ENCODE measurements at places on chromosomes 2 and 18. TPM values are rescaled to one million over a fixed set of nuclear protein-coding genes. Genes with fewer than 3 reads are reported as not detected.

The PRKAG3 gene
- not detected for total RNA-seq

The INHBB gene
- total RNA-seq = 269 TPM

The ATP6V1B1 gene
- not detected for total RNA-seq

The MAP2 gene
- 2.1 TPM for total RNA-seq

The CDH19 gene
- 0.11 TPM for total RNA-seq

The SCN9A gene
- 7.0 TPM for total RNA-seq

The VSNL1 gene
- total RNA-seq = not detected

The FIGLA gene
- total RNA-seq = not detected

GRCh38 chr2:162282765-162283425 is 35.6 kb downstream of the IFIH1 start:
- H3K4me3 ChIP-seq = no peak overlapping the region
- DNase-seq = no peak
- H3K36me3 ChIP-seq = no peaks in the 10 kb centered on the region
- no peaks in the 10 kb centered on the region for H3K27me3 ChIP-seq
- H3K27ac ChIP-seq = no peak overlapping the region

GRCh38 chr2:183207110-183207509 is 82.9 kb downstream of the NUP35 start:
- H3K36me3 ChIP-seq = no peaks in the 10 kb centered on the region
- H3K27ac ChIP-seq = no peak overlapping the region
- no peaks in the 10 kb centered on the region for H3K4me1 ChIP-seq
- DNase-seq = no peak

DNA sequence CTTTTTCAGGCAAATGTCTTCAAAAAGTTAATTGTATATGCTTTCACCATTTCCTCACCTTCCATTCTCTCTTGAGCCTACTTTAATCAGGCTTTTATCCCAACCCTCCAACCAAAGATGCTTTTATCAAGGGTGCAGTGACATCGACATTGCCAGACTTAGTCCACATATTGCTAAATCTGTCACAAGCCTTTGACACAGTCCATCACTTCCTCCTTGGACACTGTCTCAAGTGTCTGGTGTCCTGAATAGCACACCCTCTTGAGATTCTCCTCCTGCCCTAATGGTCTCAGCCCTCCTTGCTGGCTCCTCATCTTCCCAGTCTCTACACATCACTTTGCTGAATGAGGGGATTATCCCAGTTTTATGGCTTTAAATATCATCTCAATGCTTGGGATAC is 147.5 kb upstream of the SLC39A10 start:
- H3K4me3 ChIP-seq = no peak overlapping the region
- H3K27ac ChIP-seq = no peak overlapping the region
- H3K4me1 ChIP-seq = no peaks in the 10 kb centered on the region
- DNase-seq = no peak

- no peak overlapping the region for H3K27ac ChIP-seq
- DNase-seq = no peak
- H3K27me3 ChIP-seq = no peaks in the 10 kb centered on the region
- H3K36me3 ChIP-seq = peaks cover 6% of the 10 kb centered on the region
- no peaks in the 10 kb centered on the region for H3K4me1 ChIP-seq
Observed at GRCh38 chr2:240467659-240468302, 32.3 kb downstream of the GPC1 start.

GRCh38 chr2:141820893-141821292 is 309.9 kb downstream of the LRP1B start:
- no peaks in the 10 kb centered on the region for H3K27me3 ChIP-seq
- H3K27ac ChIP-seq = no peak overlapping the region
- no peaks in the 10 kb centered on the region for H3K4me1 ChIP-seq
- H3K4me3 ChIP-seq = no peak overlapping the region
- DNase-seq = no peak
- no peaks in the 10 kb centered on the region for H3K36me3 ChIP-seq

GRCh38 chr2:153558247-153558646 is 79.7 kb upstream of the RPRM start:
- no peak overlapping the region for H3K27ac ChIP-seq
- H3K36me3 ChIP-seq = no peaks in the 10 kb centered on the region
- H3K4me1 ChIP-seq = peaks cover 11% of the 10 kb centered on the region
- no peak overlapping the region for H3K4me3 ChIP-seq
- no peak for DNase-seq
- H3K27me3 ChIP-seq = no peaks in the 10 kb centered on the region

GRCh38 chr18:48010264-48010663 is 79.8 kb upstream of the SMAD2 start:
- H3K27ac ChIP-seq = no peak overlapping the region
- DNase-seq = no peak
- no peaks in the 10 kb centered on the region for H3K27me3 ChIP-seq
- H3K4me3 ChIP-seq = no peak overlapping the region
- H3K36me3 ChIP-seq = no peaks in the 10 kb centered on the region

GRCh38 chr2:121696410-121696930 is 40.2 kb downstream of the NIFK start:
- H3K27ac ChIP-seq = peak overlapping the region; percentile 63
- no peak overlapping the region for H3K4me3 ChIP-seq
- no peaks in the 10 kb centered on the region for H3K36me3 ChIP-seq
- peaks cover 54% of the 10 kb centered on the region for H3K4me1 ChIP-seq
- no peaks in the 10 kb centered on the region for H3K27me3 ChIP-seq

DNA sequence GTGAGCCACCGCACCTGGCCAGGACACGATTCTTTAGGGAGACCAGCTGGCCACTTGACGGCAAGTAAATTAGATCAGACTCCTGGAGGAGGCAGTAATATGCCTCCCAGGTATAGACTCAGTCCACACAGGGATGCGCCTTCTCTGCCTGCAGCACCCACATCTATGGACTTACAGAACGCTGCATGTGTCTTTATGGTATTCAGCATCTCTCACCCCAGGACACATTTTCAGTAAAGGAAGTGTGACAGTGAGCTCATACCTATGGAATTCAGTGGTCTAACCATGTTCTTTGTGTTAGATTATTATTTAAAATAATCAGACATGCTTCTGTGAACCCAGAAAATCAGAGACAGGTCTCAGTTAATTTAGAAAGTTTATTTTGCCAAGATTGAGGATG is 5.9 kb upstream of the NARS1 start:
- no peak overlapping the region for H3K27ac ChIP-seq
- peak; percentile 19 for DNase-seq
- no peaks in the 10 kb centered on the region for H3K36me3 ChIP-seq
- H3K27me3 ChIP-seq = no peaks in the 10 kb centered on the region
- H3K4me3 ChIP-seq = no peak overlapping the region

- DNase-seq = peak; percentile 90
- peak overlapping the region; percentile 19 for H3K4me3 ChIP-seq
- H3K27me3 ChIP-seq = no peaks in the 10 kb centered on the region
- H3K4me1 ChIP-seq = peaks cover 52% of the 10 kb centered on the region
- no peaks in the 10 kb centered on the region for H3K36me3 ChIP-seq
- peak overlapping the region; percentile 96 for H3K27ac ChIP-seq
Observed at GRCh38 chr2:150166313-150167051, 321.0 kb downstream of the RND3 start.

DNA sequence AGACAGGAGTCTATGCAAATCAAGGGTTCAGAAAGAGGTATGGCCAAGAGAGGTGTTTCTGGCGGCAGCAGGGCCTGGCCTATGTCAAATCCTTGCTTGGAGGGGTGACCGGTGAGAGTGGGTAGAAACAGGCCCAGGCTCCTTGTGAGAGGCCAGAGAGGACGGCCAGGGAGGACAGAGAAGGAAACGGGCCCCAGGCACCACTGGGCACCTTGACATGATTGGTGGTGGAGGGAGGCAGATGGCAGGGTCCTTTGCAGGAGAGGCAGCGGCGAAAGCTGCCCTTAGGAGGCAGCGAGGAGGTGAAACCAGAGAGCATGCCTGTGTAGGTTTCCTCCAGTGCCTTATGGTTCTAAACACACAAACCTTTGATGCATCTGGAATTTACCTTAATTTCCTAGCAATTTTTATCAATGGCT is 6.2 kb downstream of the RAMP1 start:
- H3K27me3 ChIP-seq = no peaks in the 10 kb centered on the region
- DNase-seq = no peak
- peak overlapping the region; percentile 41 for H3K4me3 ChIP-seq
- H3K36me3 ChIP-seq = no peaks in the 10 kb centered on the region
- peaks cover 70% of the 10 kb centered on the region for H3K4me1 ChIP-seq
- H3K27ac ChIP-seq = peak overlapping the region; percentile 88

DNA sequence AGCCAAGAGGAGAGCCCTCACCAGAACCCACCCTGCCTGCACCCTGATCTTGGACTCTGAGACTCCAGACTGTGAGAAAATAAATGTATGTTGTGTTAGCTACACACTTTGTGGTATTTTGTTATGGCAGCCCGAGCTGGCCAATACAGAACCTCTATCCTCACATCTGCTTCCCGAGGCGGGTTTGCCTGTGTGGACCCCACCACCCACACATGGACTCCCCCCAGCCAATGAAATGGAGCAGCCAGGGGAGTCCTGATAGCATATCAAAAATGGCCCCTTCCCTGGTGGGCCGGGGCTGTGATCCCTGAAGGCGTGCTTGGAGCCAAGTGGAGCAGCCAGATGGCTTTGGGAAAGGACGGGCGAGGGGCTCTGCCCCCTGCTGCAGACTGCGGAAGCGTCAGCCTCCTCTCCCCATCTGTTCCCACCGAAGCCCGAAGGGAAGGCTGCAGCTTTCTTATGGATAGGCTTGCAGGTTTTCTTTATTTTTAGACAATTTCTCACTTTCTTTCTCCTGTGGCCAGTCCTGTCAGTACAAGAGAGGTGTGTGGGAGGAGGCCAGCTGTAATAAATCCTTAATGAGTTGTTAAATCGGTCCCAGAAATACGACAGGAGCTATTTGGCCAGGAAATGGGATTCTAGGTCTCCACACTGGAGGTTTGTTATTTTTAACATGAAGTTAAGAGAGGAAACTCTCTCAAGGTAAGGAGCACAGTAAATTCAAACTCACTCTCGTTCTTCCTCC is 34.4 kb downstream of the TEX51 start:
- peaks cover 53% of the 10 kb centered on the region for H3K27me3 ChIP-seq
- no peaks in the 10 kb centered on the region for H3K36me3 ChIP-seq
- H3K4me1 ChIP-seq = no peaks in the 10 kb centered on the region

DNA sequence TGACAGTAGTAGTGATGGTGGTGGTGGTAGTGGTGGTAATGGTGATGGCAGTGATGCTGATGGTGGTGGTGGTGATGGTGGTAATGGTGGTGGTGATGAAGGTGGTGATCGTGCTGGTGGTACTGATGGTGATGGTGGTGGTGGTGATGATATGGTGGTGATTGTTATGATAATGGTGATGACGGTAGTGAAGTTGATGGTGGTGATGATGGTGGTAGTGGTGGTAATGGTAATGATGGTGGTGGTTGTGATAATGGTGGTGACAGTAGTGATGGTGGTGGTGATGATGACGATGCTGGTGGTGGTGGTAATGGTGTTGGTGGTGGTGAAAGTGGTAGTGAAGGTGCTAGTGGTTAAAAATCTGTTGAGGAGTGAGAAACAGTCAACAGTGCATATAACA is 125.6 kb downstream of the AFF3 start:
- H3K4me1 ChIP-seq = peaks cover 26% of the 10 kb centered on the region
- DNase-seq = no peak
- no peak overlapping the region for H3K27ac ChIP-seq
- H3K36me3 ChIP-seq = no peaks in the 10 kb centered on the region
- H3K27me3 ChIP-seq = no peaks in the 10 kb centered on the region

GRCh38 chr2:163133602-163134001 is 295.0 kb upstream of the KCNH7 start:
- no peaks in the 10 kb centered on the region for H3K4me1 ChIP-seq
- H3K27me3 ChIP-seq = peaks cover 6% of the 10 kb centered on the region
- DNase-seq = no peak
- no peak overlapping the region for H3K27ac ChIP-seq
- H3K4me3 ChIP-seq = no peak overlapping the region
- H3K36me3 ChIP-seq = no peaks in the 10 kb centered on the region

DNA sequence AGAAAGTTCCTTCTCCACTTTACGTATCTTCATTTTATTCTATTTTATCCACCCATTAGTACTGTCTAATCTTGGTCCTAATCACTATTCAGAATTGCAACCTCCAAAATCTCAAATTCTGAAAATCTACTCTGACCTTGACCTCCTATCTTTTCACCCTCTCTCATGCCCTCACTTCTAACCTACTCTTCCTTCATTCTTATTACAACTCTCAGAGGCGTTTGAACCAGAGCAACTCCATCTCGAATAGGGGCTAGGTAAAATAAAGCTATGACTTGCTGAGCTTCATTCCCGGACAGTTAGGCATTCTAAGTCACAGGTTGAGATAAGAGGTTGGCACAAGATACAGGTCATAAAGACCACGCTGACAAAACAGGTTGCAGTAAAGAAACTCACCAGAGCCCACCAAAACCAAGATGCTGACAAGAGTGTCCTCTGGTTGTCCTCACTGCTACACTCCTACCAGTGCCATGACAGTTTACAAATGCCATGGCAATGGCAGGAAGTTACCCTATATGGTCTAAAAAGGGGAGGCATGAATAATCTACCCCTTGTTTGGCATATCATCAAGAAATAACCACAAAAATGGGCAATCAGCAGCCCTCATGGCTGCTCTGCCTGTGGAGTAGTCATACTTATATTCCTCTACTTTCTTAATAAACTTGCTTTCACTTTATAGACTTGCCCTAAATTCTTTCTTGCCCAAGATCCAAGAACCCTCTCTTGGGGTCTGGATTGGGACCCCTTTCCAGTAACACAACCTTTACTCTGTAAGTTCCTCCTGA is 11.4 kb downstream of the CCDC88A start:
- DNase-seq = peak; percentile 46
- H3K36me3 ChIP-seq = no peaks in the 10 kb centered on the region
- no peak overlapping the region for H3K27ac ChIP-seq
- no peaks in the 10 kb centered on the region for H3K27me3 ChIP-seq

DNA sequence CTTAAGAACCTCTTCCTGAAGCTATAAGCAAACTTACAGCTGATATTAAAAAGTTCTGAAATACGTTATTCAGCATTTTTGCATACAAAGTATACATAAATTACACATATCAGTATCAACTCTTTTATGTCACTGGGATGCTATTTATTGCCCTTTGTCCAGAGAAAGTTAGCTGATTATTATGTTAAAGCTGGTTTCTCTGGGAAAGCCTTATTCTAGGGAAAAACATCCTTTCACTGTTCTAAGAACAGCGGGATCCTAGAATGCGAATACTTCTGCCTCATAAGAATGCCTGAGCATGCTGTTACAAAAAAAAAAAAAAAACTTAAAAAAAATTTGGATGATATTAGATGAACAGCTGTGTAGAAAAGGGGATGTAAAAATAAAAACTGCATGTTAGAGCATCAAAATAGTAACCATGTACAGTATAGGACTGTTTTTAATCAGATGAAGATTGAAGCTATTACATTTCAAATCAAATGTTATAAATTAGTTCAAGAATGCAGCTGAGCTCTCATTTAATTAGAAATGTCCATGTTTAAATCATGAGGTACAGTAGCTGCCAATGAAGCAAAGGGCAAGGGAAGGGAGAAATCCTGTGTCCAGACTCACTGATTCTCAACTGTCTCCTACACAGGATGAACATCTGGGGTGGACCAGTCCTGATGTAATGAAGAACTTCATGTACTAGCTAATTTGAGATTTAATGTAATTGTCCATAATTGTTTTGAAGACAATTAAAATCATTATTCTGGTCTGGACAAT is 8.2 kb downstream of the FTCDNL1 start:
- H3K27me3 ChIP-seq = peaks cover 45% of the 10 kb centered on the region
- H3K4me3 ChIP-seq = no peak overlapping the region
- DNase-seq = no peak
- H3K27ac ChIP-seq = no peak overlapping the region

Data from PC-3 (cell line).